ENCODE measurements at places on chromosomes 5 and 9.

DNA sequence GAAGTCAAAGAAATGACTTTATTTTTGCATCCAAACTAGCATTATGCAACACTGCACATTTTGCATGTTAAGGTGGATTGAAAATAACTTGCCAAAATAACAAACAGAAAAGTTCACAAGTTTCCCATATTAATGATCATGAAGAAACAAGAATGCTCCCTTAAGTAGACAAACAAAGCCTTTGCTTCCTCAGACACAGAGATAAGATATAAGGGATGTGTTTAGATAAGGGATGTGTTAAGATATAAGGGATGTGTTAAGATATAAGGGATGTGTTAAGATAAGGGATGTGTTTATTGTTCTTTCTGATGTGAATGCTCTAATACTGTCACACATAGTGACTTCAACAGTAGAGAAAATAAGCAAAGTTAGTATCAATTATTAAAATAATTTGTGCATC lies 174.8 kb downstream of the GABRG2 start:
- DNase-seq, result no peak

GRCh38 chr5:36298552-36298951 lies 3.1 kb downstream of the RANBP3L start:
- DNase-seq, result no peak

- DNase-seq, result no peak
Measured at GRCh38 chr5:169751490-169751889, 114.4 kb downstream of the DOCK2 start.

- no peak for DNase-seq
Measured at GRCh38 chr5:14267991-14268708, 125.0 kb downstream of the TRIO start.

DNA sequence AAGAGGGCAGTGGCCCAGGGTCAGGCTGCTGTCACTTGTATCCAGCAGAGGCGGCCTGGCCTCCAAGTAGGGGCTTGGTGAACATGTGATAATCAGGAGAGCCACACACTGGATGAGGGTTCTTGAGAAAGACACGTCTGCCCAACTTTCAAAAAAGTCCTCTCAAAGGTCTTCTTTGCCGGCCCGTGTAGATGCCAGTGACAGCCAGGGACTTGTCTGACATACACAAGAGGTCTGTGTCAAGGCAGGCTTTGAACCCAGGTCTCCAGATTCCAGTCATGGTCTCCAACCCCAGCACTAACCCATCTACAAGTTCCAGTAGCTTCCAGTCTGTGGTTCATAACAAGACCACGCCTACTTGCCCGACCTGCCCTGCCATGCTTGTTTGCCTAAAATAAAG lies 7.9 kb upstream of the AMBP start:
- DNase-seq, result peak; percentile 33

- peak; percentile 73 for DNase-seq
Measured at GRCh38 chr9:84711936-84712335, 42.4 kb downstream of the NTRK2 start.

DNA sequence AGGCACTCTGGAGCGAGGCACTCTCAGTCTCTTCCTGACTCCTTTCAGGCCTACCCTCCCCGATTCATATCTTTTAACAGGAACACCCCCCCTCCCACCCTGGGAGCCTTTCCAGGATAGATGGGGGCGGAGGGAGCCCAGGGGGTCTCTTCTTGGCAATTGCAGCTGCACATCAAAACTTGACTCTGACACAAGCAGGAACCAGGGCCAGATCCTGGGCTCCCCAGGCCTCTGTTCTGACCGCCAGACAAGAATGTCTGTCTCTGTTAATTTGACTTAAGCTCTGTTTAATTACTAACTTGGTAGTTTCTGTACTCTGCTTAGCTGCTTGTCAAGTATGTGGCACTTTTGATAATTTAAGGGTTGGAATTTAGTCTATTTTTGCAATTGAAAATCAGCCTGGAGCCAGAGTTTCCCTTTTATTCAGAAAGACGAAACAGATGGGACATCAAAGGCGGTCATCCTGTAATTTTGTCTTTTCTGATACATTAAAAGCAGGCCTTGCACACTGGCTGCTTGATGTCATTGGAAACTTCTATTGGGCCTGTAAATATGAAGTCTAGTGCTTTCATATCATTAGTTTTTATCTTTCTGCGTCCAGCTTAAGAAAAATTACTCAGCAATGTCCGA lies 43.3 kb downstream of the ACTL7B start:
- no peak for DNase-seq

- no peak for DNase-seq
Measured at GRCh38 chr5:131377785-131378325, 114.0 kb downstream of the CDC42SE2 start.

GRCh38 chr9:70534471-70534870 lies 120.0 kb upstream of the KLF9 start:
- no peak for DNase-seq

- no peak for DNase-seq
Measured at GRCh38 chr5:132657676-132658380, at the start of gene IL13. IL13 (plus strand) TSS chr5:132658173; CDS start chr5:132658187, 14 bp downstream.

DNA sequence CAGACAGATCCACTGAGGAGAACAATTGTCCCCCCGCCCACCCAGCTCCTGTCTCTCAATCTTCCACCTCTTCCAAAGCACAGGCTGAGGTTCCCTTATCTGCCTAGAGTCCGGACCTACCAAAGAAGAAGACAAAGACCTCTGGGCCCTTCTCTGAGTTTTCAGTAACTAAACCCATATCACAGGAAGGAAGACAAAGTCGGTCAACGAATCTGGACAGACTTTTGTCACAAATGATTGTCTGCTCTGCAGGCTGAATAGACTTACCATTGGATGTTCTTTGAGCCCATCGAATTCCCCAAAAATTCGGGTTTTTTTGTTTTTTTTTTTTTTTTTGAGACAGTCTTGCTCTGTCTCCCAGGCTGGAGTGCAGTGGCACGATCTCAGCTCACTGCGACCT lies 58.0 kb downstream of the C9orf50 start:
- DNase-seq, result no peak

- no peak for DNase-seq
Measured at GRCh38 chr9:99873531-99873930, 32.9 kb upstream of the STX17 start.

DNA sequence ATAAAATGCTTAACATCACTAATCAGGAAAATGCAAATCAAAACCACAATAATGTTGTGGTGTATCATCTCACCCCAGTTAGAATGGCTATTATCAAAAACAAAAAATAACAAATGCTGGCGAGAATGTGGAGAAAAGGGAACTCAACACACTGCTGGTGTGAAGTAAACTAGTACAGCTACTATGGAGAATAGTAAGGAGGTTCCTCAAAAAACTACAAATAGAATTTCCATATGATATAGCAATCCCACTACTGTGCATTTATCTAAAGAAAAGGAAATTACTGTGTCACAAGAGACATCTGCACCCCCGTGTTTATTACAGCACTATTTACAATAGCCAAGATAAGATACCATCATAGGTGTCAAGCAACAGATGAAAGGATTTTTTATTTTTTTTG lies 214.5 kb upstream of the RASA1 start:
- DNase-seq, result no peak

GRCh38 chr9:11352612-11353011 lies 739.8 kb upstream of the PTPRD start:
- DNase-seq, result no peak

DNA sequence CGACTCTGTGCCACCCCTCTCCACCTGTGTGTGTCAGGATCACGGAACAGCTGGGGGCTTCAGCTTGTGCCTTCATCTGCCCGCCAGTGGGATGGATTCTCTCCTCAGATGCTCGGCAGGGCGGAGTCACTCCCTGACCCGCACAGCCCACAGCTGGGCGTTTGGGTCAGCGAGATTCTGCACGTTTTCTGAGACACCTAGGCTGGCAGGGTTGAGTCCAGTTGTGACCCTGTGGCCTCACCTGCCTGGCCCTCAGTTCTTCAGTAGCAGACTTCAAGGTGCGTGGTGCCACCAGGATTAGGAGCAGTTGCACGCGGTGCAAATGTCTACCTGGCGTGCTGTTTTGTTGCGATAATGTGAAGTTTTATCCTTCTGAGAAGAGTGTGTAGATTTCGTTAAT lies 5.0 kb downstream of the NDUFS6 start:
- no peak for DNase-seq

DNA sequence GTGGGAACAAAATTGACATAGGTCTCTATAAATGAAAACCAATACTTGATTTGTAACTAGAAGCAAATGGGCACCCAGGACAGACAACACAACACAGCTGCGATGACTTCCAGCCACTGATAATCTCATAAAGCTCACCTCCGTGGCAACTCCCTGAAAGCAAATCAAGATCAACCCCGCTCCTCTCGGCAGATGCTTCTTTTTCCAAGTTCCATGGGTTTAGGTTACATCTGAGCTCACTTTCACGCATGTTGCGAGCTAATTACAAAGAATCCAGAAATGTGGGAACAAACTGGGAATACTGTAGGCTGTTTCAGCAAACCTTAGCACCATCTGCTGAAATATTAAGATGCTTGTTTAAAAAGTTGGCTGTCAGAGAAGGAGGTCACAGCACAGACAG lies 153.9 kb downstream of the ELAVL2 start:
- no peak for DNase-seq

DNA sequence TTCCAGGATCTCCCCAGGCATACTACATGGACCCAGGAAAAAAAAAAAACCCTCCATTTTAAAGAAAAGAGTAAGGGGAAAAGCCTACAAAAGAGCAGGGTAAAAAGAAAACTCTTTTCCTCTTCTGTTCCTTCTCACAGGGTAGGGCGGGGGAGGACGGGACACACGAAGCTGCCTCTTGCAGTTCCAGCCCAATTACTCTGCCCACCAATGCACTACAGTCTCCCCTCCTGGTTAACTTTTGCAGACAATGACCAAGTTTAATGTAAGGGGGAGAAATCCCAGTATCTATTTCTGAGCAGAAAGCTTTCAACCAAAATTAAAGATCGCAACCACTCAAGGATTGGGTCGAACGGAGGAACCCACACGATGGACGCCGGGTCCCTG lies 1.3 kb downstream of the BRD3 start:
- no peak for DNase-seq

- DNase-seq, result no peak
Measured at GRCh38 chr5:107099506-107099905, 571.2 kb downstream of the EFNA5 start.

DNA sequence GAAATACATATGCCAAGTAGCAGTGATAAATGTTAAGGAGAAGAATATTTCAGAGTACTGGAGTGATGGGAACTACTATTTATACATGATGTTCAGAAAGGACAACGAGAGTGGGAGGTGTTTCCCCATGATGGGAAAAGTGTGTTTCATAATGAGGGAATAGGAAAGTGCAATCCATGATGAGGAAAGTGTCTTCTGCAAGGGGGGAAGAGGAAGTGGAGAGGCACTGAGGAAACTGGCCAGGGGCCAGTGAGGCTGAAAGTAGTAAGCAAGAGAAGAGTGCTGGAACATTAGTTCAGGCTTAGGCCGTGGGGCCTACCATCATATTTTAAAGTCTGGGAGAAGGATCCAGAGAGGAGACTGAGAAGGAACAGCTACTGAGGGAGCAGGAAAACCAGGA lies 327.2 kb downstream of the SLF1 start:
- no peak for DNase-seq

DNA sequence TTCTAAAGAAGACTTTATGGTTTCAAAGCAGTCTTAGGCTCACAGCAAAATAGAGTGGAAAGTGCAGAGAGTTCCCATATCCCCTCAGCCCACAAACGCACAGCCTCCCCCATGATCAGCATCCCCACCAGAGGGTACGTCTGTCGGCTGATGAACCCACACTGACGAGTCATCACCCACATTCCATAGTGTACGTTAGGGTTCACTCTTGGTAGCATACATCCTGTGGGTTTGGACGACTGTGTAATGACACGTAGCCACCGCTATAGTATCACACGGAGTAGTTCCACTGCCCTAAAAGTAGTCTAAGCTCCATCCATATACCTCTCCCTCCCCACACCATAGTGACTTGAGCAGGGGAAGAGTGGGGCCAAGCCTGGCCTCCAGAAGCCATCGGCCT lies 135.7 kb upstream of the PHYKPL start:
- DNase-seq, result no peak

GRCh38 chr5:7420510-7421280 lies 24.8 kb downstream of the ADCY2 start:
- no peak for DNase-seq

- no peak for DNase-seq
Measured at GRCh38 chr5:69019668-69020375, 74.0 kb upstream of the SLC30A5 start.

- no peak for DNase-seq
Measured at GRCh38 chr5:98997000-98997399, 68.2 kb upstream of the CHD1 start.

GRCh38 chr5:62354028-62354874 lies 48.2 kb downstream of the KIF2A start:
- DNase-seq, result no peak

GRCh38 chr5:17190242-17190778 lies 27.1 kb upstream of the BASP1 start:
- DNase-seq, result no peak

DNA sequence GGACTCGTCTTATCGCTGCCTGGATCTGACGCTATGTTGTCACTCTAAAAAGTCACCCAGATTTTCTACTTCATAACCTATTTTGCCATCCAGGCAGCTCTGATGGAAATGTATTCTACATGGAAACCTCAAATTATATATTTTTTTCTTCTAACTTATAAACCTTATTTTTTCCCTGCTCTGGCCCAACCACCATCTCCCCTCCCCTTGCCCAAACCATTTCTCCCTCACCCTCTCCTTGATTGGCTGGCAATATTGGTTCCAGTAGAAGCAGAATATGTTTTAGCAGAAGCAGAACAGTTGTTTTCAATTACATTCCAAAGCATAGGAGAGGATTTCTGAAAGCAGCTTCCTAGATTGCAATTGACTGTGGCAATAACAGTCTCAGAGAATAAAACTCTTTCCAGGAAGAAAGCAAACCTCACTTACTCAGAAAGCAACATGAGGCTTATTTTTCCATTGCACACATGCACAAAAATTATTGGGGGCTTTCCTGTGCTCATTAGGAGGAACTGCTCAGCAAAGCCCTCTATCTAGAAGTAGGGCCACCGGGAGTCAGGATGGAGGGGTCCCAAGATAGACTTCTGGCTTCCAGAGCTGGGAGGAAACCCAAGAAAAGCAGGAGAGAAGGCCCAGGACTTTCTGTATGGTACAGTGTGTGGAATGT lies 191.8 kb downstream of the ESM1 start:
- DNase-seq, result no peak

DNA sequence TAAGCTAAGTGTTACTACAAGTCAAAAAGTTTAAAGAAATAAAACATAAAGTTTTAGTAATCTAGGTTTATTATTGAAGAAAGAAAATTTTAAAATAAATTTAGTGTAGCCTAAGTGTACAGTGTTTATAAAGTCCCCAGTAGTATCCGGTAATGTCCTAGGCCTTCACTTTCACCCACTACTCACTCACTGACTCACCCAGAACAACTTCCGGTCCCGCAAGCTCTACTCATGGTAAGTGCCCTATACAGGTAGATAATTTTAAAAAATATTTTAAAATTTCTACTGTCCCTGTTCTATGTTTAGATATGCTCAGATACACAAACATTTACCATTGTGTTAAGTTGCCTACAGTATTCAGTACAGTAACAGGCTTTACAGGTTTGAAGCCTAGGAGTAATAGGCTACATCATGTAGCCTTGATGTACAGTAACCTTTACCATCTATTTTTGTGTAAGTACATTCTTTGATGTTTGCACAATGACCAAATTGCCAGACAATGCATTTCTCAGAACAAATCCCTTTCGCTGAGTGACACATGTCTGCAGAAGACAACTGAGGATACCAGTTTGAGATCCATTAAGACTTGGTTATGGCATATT lies 253.6 kb downstream of the TRIM32 start:
- DNase-seq, result no peak

GRCh38 chr5:131396015-131396414 lies 132.2 kb downstream of the CDC42SE2 start:
- DNase-seq, result no peak

- DNase-seq, result no peak
Measured at GRCh38 chr9:78026416-78026815, 5.2 kb downstream of the GNAQ start.

GRCh38 chr5:113269023-113269997 lies 165.5 kb downstream of the TSSK1B start:
- DNase-seq, result no peak

Measured in ureter (tissue), 1 donor.